ENCODE measurements at places on chromosomes 6 and 20. TPM values are rescaled to one million over a fixed set of nuclear protein-coding genes. Genes with fewer than 3 reads are reported as not detected.
A peak's percentile ranks its signal among the peaks of the same experiment; 100 is the strongest.

- no peak for ATAC-seq
Observed at GRCh38 chr20:32858189-32858588, 534 bp upstream of the EFCAB8 start.

Gene NKAIN2
- total RNA-seq: not detected

- ATAC-seq: no peak
Observed at GRCh38 chr20:46666818-46667515, 15.7 kb upstream of the SLC13A3 start.

- no peak for ATAC-seq
Observed at GRCh38 chr6:5590187-5590586, 328.9 kb downstream of the FARS2 start.

GRCh38 chr6:17097982-17098381 lies 3.9 kb upstream of the STMND1 start:
- ATAC-seq: no peak

DNA sequence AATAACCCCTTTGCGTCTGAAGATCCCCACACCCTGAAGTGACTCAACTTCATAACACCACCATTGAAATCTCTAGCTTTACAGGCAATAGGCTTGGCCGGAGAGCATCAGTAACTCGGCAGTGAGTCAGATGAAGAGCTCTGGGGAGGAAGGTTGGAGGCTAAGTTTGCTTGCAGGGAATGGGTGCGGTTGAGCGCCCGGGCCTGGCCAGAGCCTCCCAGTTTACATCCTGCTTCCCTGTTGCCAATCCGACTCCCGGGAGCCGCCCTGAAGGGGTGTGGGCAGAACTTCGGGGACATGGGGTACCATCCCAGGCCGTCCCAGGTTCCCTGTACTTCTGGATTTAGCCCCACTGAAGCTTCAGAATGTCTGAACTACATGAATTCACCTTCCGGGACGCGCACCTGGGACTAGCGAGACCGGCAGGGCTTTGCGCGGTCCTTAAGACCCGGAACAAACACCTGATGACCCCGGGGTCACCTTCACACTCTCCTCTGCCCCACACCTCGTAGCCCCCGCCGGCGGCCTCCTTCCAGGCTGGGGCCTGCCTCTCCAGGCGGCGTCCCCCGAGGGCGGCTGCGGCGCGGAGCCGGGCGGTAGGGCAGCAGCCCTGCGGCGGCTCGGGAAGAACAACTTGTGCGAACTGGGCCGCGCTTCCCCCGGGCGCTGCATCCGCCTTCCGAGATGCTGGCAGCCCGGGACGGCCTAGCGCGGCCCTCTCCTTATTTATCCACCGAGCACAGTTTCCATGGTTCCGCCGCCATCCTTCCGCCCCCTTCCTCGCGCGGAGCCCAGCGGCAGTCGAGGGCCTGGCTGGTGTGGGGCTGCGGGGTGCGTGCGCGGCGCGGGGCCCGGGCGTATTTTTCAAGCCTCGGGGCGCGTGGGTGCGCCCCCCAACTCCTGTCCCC lies 56.6 kb upstream of the RREB1 start:
- peak; percentile 61 for ATAC-seq

- peak; percentile 89 for ATAC-seq
Observed at GRCh38 chr6:90249034-90249433, 47.6 kb downstream of the BACH2 start.

Gene RSPO3
- total RNA-seq: not detected

All from activated T-helper 17 cell treated with anti-CD3 and anti-CD28 coated beads, Interleukin-2, amount 50 U/mL, for 72 hours (primary cell).